Small intestine (tissue), 16 donors: ENCODE measurements at places on chromosomes 3 and 15. TPM values are rescaled to one million over a fixed set of nuclear protein-coding genes. Genes with fewer than 3 reads are reported as not detected.
A peak's percentile ranks its signal among the peaks of the same experiment; 100 is the strongest.

DNA sequence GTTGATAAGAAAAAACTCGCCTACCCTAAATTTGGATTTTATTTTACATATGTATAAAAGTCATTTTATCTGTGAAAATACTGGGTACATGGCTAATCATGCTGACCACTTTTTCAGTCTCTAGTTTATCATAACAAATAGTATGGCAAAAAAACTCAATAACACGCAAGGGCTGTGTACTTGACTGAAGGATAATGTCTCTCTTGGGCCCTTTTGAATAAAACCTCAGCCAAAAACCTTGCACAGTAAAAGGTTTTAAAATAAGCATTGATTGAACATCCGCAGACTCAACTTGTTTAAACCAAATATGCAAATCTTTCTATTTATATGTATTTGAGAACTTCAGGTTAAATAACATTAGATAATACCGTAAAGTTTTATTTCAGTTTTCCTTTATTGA, 285.3 kb downstream of the CADM2 start:
- no peak overlapping the region for H3K27ac ChIP-seq
- H3K36me3 ChIP-seq, result no peaks in the 10 kb centered on the region

DNA sequence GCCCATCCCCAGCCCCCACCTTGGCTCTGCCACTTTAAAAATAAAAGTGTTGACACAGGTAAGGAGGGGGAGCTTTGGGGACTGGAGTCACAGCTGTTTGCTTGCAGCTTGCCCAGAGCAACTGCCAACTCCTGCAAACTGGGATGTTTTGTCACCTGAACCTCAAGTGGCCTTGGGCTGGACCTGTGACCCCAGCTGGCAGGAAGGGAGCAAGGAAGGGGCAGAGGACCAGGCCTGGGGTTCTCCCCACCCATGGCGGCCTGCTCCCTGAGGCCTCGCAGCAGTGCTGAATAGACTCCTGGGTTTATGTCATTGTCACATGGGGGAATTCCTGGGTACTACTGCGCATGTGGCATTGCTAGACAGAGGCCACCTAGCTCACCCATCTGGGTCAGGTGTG, 246.9 kb upstream of the TLE3 start:
- DNase-seq, result no peak
- H3K4me3 ChIP-seq, result no peak overlapping the region
- no peaks in the 10 kb centered on the region for H3K27me3 ChIP-seq
- no peaks in the 10 kb centered on the region for H3K36me3 ChIP-seq
- H3K4me1 ChIP-seq, result no peaks in the 10 kb centered on the region

DNA sequence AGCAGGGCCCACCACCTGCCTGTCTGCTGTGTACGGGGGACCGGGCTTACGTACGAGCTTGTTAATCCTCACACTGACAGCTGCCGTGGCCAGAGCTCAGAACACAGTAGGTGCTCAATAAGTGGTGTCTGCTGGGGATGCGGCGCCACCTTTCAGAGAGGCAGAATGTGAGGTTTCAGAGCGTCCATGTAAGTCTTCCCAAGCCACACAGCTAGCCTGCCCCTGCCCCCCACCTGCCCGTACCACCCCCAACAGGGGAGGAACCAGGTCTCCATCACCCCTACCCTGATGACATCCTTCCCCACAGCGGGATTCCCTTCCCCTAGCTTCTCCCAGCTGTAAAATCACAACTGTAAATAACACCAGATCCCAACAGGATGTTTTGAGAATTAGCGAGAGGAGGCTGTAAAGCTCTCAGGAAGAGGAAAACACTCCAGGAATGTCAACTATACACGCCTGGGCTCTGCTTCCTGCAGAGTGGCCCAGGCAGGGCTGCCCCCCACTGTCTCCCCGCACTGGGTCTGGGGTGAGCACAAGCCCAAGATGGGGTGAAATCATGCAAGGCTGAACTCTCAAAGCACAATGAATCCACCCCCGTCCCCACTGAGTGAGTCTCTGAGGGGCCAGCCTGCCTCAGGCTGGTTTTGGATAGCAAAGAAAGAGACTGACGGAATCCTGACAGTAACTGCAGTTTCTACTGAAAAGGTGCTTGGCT, 250.1 kb upstream of the LYSMD4 start:
- no peak for DNase-seq
- H3K4me1 ChIP-seq, result no peaks in the 10 kb centered on the region
- H3K4me3 ChIP-seq, result no peak overlapping the region
- no peaks in the 10 kb centered on the region for H3K27me3 ChIP-seq
- no peaks in the 10 kb centered on the region for H3K36me3 ChIP-seq

ITGA11 gene
- polyA plus RNA-seq, result not detected

LRIG1 gene
- 3.5 TPM for polyA plus RNA-seq

DNA sequence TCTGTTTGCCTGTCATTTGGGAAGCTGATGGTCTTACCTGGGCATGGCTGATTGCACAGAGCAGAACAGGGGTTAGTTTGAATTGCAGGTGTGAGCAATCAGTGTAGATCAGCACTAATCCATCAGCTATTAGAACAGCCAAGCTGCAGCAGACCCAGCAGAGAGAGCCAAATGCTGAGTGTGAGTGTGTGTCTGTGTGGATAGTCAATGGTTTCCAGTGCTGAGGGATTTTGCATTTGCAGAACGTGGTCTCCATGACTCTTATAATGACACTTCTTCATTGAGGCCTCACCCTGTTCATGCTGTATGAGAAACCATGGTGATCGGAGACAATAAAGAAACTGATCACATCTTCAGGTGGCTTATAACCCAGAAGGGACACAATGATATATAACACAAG, 312.1 kb downstream of the SOX2 start:
- H3K27me3 ChIP-seq, result no peaks in the 10 kb centered on the region
- no peaks in the 10 kb centered on the region for H3K36me3 ChIP-seq
- H3K4me1 ChIP-seq, result no peaks in the 10 kb centered on the region
- H3K27ac ChIP-seq, result no peak overlapping the region

DNA sequence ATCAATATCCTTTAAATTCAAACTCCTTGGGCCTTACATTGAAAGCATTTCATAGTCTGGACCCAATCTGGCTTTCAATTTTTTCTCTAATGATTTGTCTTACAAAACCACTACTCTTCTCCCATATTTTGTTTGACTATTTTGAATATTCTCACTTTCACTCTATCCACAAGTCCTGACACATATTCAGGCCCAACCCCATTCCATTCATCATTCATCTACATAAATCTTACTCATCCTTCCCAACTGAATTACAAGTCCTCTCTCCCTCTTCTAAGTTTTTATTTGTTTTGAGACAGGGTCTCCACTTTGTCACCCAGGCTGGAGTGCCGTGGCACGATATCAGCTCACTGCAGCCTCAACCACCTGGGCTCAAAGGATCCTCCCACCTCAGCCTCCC, 43.6 kb downstream of the TOP2B start:
- no peaks in the 10 kb centered on the region for H3K4me1 ChIP-seq
- no peak overlapping the region for H3K27ac ChIP-seq
- DNase-seq, result no peak
- no peaks in the 10 kb centered on the region for H3K27me3 ChIP-seq
- H3K36me3 ChIP-seq, result peaks cover 17% of the 10 kb centered on the region

GABRR3 gene
- polyA plus RNA-seq, result not detected

DNA sequence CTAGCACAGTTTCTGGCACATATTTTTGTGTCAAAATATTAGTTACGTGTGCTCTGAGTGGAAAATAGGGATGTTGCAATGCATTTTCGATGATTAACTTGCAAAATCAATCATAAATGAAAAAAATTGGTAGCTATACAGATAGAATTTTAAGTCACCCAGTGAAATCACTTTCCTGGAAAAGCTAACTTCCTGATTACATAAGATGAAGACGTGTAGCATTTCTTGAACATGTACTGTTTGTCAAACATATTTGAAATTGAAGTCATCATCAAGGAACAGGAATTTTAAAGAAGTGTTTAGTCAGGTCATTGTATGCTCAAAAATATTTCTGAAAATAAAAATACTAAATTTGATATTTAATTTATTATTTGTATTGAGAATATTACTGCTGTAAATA, 977.7 kb downstream of the PLOD2 start:
- DNase-seq, result no peak
- H3K27me3 ChIP-seq, result no peaks in the 10 kb centered on the region
- no peaks in the 10 kb centered on the region for H3K36me3 ChIP-seq
- H3K27ac ChIP-seq, result no peak overlapping the region
- no peak overlapping the region for H3K4me3 ChIP-seq

- no peaks in the 10 kb centered on the region for H3K4me1 ChIP-seq
- no peak overlapping the region for H3K27ac ChIP-seq
- H3K4me3 ChIP-seq, result no peak overlapping the region
- H3K36me3 ChIP-seq, result no peaks in the 10 kb centered on the region
These were observed 25.3 kb downstream of the PLXNA1 start for GRCh38 chr3:127008236-127008635.

- H3K36me3 ChIP-seq, result no peaks in the 10 kb centered on the region
- H3K4me1 ChIP-seq, result no peaks in the 10 kb centered on the region
- no peaks in the 10 kb centered on the region for H3K27me3 ChIP-seq
- H3K4me3 ChIP-seq, result no peak overlapping the region
- no peak overlapping the region for H3K27ac ChIP-seq
These were observed 540.5 kb upstream of the ATP11B start for GRCh38 chr3:182252802-182253201.

DNA sequence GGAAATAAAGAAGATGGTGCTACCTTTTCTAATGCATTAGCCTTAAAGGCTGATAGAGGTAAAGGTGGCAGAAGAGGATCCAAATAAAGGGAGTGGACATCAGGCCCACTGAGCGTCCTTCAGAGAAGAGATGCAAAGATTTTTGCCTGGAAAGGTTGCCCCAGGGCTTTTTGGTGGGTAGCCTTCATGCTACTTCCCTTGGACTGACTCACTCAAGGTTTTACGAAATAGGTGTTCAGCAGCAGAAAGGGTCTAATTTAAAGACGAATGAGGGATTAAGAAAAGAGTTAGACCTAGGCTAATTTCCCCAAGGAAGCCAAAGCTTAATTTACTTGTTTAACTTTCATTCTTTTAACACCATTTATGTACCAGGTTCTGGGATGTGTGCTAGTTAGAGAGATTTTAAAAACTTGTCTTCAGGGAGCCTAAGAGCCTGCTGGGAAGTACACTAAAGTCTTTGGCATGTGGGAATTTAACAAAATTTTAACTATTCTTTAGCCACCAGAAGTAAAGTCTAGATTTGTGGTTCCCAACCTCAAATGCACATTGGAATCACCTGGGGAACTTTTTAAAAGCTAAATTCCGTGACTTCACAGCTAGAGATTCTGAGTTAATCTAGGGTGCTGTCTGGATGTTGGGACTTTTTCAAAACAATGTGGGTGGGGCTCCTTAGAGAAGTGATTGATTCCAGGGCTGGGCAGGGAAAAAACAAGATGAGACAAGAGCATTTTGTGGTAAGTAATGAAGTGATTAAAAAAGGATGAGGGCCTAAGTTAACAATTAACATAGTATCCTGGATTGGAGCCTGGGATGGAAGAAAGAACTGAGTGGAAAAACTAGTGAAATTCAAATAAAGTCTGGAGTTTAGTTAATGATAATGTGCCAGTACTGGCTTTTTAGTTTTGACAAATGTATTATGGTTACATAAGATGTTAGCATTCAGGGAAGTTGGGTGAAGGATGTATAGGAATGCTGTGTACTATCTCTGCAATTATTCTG, 3.4 kb downstream of the IL20RB start:
- DNase-seq, result no peak
- H3K4me1 ChIP-seq, result peaks cover 5% of the 10 kb centered on the region
- no peak overlapping the region for H3K27ac ChIP-seq
- H3K27me3 ChIP-seq, result no peaks in the 10 kb centered on the region

KLHL40 gene
- polyA plus RNA-seq, result 0.01 TPM

GUCA1C gene
- polyA plus RNA-seq, result not detected

DNA sequence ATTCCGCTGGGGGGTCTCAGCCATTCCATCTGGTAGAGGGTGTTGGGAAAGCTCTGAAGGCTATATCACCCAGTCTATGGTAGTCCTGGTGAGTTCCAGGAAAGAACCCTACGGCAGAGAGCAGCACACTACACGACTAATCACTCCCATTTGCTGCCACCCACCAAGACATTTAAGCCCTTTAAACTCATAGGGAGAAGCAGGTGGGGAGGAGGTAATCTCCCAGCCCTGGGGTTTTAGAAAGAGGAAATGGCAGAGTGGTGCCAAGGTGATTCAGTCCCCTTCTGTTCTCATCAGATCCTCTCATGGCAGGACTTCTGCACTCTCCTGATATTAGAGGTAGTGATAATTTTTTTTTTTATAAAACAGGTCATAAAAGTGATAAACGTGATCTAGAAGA, 10.6 kb upstream of the VWA5B2 start:
- H3K4me3 ChIP-seq, result no peak overlapping the region
- no peaks in the 10 kb centered on the region for H3K27me3 ChIP-seq
- H3K4me1 ChIP-seq, result no peaks in the 10 kb centered on the region
- no peaks in the 10 kb centered on the region for H3K36me3 ChIP-seq
- H3K27ac ChIP-seq, result no peak overlapping the region

KIF15 gene
- 1.6 TPM for polyA plus RNA-seq

- H3K36me3 ChIP-seq, result no peaks in the 10 kb centered on the region
- H3K27ac ChIP-seq, result no peak overlapping the region
- no peaks in the 10 kb centered on the region for H3K27me3 ChIP-seq
- no peak overlapping the region for H3K4me3 ChIP-seq
These were observed 5.2 kb downstream of the LRIG1 start for GRCh38 chr3:66495668-66496045.

- H3K4me1 ChIP-seq, result peaks cover 26% of the 10 kb centered on the region
- no peaks in the 10 kb centered on the region for H3K36me3 ChIP-seq
- peak; percentile 29 for DNase-seq
- H3K27me3 ChIP-seq, result no peaks in the 10 kb centered on the region
- no peak overlapping the region for H3K27ac ChIP-seq
- H3K4me3 ChIP-seq, result no peak overlapping the region
These were observed 347.7 kb upstream of the TGFBR2 start for GRCh38 chr3:30258426-30259392.

CDHR4 gene
- polyA plus RNA-seq, result not detected

DNA sequence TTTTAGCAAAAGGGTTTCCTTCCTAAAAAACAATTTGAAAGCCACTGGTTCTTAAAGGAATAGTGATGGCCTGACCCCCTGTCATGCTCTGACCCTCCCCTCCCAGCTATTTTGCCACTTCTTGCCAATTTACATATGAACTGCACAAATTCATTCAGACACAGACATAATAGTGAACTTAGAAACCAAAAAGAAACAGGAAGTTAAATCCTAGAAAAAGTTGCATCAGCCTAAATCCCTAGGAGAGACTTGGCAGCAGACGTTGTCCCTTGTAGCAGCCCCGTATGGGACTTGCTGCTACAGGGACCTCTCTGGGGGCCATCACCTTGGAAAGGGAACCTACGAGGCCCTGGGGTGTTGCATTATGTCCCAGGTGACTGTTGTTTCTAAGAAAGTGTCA, 14.3 kb upstream of the PDE8A start:
- no peak for DNase-seq
- H3K4me1 ChIP-seq, result no peaks in the 10 kb centered on the region
- H3K27ac ChIP-seq, result no peak overlapping the region
- H3K27me3 ChIP-seq, result no peaks in the 10 kb centered on the region

GOLGA8S gene
- 0.16 TPM for polyA plus RNA-seq

DNA sequence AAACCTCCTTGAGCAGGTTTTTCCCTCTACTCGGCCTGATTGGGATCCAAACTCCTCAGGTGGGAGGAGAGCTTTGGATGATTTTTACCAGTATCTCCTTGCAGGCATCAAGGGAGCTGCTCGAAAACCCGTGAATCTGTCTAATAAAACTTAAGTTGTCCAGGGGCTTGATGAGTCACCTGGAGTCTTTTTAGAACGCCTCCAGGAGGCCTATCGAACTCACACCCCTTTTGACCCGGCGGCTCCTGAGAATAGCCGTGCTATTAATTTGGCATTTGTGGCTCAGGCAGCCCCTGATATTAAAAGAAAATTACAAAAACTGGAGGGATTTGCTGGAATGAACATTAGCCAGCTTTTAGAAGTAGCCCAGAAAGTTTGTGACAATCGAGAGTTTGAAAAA, 41.6 kb downstream of the ZBTB11 start:
- no peak overlapping the region for H3K27ac ChIP-seq
- H3K27me3 ChIP-seq, result no peaks in the 10 kb centered on the region
- H3K4me3 ChIP-seq, result no peak overlapping the region
- DNase-seq, result no peak
- no peaks in the 10 kb centered on the region for H3K4me1 ChIP-seq
